ENCODE measurements at places on chromosomes 2 and 18.

DNA sequence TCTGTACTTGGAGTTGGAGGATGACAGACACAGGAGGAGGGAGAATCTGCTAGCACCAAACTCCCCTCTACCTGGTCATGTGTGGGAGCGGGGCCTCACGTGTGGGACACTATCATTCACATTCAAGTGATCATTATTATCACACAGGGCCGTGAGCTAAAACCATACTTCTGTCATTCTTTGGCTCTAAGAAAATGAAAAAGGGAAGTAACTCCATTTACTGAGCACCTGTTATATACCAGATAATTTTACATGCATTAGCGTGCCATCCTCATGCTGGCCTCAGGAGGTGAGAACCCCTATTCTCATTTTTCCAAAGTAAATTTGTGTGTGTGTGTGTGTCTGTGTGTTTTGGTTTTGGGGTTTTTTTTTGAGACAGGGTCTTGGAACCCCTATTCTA lies 150.1 kb downstream of the GLI2 start:
- DNase-seq: no peak

GRCh38 chr18:58325494-58325893 lies 281.5 kb downstream of the NEDD4L start:
- DNase-seq: no peak

- DNase-seq: no peak
Measured at GRCh38 chr2:102932501-102932900, 170.7 kb downstream of the TMEM182 start.

- no peak for DNase-seq
Measured at GRCh38 chr2:160139991-160140390, 60.1 kb downstream of the ITGB6 start.

- no peak for DNase-seq
Measured at GRCh38 chr18:55384551-55385275, 203.3 kb downstream of the TCF4 start.

DNA sequence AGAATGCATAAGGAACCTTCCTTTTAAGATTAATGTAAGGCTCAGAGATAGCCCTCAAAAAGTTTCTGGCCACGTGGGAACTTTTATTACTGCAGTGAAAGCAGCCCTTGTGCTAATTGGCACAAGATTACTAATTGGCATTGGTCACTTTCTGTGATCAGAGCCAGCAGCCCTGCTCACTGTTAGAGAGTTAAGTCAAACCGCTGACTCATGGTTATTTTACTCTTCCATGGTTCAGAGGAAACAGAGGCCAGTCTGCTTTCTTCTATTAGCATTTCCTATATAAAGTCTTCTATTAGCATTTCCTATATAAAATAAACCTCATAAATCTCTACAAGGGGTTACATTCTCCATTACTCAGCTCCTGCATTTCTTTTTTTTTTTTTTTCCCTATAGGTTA lies 1.5 kb upstream of the SLC35G4 start:
- no peak for DNase-seq

- DNase-seq: no peak
Measured at GRCh38 chr2:58515827-58516573, 274.9 kb upstream of the FANCL start.

DNA sequence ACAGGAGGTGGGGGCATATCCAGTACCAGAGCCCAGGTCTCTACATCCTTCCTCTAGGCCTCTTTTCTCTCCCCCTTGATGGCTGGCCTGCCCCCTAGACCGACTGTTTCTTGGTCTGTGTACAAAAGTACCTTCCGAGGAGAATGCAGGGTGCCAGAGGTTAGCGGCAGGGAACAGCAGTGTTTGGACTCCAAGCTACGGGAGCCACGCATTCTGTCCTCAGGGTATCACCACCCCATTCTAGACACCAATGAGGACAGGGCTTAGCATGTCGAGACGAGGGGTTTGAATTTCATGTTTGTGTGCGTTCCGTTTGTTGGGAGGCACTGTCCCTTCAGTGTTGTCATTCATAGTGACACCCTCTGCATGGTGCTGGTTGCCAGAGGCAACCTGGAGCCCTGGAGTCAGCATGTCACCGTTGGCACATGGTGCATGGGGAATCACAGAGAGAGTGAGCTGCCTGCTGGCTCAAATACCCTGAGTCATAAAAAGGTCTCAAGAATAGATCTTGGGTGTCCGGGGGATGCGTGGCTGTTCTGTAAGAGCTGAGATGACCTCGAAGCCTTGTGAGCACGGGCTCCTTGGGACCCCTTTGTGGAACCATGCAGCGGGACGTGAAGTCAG lies 57.2 kb upstream of the LDLRAD4 start:
- DNase-seq: no peak

- DNase-seq: no peak
Measured at GRCh38 chr18:47736376-47737140, 193.9 kb downstream of the SMAD2 start.

GRCh38 chr2:17805717-17806363 lies 10.4 kb upstream of the MSGN1 start:
- no peak for DNase-seq

DNA sequence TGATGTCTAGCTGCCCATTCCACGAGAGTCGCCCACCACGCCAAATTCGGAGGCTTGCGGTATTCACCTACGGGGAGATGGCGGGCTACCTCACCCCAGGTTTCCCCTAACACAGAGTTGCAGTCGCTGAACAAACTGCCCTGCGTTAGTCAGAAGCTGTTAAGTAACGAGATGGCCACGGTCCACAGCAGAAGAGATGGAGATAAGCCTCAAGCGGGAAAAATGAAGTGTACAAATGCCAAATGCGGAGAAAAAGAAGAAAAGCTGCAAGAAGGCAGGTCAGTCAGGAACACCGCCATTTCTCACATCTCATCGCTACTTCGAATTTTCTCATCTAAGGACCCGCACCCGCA lies 425 bp downstream of the ASB3 start:
- no peak for DNase-seq

- no peak for DNase-seq
Measured at GRCh38 chr2:209424199-209424701, 403 bp downstream of the MAP2 start.
